ENCODE measurements at places on chromosomes 4 and X.

DNA sequence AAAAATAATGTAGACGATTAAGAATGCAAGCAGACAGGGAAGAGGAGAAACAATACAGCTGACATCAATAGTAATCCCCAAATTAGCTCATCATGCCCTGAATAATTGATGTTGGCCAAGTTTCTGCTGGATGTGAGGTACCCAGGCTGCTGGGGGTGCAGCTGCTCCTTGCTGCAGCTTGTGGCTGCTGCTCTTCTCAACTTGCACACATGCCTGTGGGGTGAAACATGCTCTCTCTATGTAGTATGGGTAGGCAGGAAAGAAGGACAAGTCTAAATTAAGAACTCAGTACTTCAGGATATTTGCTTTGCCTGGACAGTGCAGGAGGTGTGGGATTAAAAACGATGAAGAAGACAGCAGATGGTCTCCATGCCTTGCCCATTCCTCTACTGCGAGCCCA lies 16.7 kb downstream of the EDA2R start:
- peak; percentile 48 for DNase-seq

DNA sequence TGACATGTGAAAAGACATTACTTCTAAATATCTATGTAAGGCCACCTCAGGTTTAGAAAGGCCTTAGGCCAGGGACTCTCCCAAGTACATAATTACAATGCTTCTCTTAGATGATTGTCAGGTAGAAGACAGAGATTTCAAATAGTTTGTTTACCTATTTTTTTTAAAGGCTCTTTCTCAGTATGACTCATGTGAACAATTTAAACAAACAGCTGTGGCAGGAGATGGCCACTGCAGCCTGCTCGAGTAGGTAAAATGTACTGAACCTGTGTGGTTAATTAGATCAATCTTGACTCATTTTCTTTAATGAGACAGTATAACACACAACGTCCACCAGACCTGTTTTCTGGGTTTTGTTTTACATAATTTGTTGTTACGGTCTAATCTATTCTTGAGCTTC lies 50.2 kb downstream of the LEF1 start:
- no peak for DNase-seq

- no peak for DNase-seq
Measured at GRCh38 chr4:142596595-142596994, 249.5 kb downstream of the INPP4B start.

- peak; percentile 14 for DNase-seq
Measured at GRCh38 chrX:11382930-11383329, 89.7 kb downstream of the AMELX start.

DNA sequence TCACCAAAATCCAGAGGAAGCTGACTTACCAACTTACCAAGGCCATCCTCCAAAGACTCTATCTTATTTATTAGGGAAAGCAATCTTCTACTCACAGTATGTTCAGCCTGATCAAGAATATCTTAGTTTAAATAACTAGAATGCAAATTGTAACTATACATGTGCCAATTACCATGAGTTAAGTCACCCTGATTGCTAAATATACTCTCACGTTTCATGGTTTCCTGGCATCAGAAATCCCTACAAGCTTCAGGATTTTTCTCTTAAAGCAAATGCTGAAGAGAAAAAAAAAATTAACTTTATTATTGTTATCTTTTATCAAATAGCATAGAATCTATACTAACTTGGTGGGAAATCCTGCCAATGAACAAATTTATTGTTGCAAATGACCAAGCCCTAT lies 63.0 kb upstream of the MXD4 start:
- peak; percentile 34 for DNase-seq

DNA sequence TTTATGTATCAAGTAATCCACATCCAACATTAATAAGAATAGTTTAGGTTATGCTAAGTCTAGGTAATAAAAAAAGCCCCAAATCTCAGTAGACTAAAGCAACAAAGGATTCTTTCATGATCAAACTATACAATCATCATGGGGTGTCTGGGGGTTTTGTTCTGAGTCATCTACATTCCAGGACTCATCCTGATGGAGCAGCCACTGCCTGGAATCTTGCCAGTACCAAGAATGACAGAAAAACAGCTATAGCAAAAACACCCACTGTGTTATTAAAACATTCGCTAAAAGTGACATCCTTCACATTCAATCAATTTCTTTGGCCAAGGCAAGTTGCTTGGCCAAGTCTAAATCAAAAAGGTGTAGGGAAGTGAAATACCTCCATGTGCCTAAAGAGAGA lies 3.9 kb upstream of the ARHGEF38 start:
- peak; percentile 21 for DNase-seq

GRCh38 chrX:40087425-40088298 lies 10.1 kb downstream of the BCOR start:
- DNase-seq = no peak

- DNase-seq = no peak
Measured at GRCh38 chrX:68915778-68916177, 87.0 kb downstream of the EFNB1 start.

DNA sequence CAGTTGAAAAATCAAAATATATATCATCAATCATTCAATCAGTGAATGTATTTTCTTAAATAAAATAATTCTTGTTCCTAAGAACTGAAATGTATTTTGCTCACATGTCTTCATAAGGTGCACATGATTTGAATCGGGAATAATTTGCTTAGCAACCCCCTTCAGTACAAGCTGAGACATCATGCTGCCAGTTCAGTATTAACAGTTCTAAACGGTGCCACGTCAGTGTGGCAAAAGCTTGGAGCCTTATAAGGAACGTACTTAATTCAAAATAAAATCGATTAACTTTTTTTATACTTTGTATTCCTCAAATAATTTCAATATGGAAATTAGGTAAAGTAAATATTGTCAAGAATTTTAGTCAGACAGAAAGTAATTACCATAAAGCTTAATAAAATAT lies 287.9 kb downstream of the CCSER1 start:
- DNase-seq = no peak

GRCh38 chr4:48296365-48296764 lies 26.7 kb upstream of the TEC start:
- peak; percentile 15 for DNase-seq

DNA sequence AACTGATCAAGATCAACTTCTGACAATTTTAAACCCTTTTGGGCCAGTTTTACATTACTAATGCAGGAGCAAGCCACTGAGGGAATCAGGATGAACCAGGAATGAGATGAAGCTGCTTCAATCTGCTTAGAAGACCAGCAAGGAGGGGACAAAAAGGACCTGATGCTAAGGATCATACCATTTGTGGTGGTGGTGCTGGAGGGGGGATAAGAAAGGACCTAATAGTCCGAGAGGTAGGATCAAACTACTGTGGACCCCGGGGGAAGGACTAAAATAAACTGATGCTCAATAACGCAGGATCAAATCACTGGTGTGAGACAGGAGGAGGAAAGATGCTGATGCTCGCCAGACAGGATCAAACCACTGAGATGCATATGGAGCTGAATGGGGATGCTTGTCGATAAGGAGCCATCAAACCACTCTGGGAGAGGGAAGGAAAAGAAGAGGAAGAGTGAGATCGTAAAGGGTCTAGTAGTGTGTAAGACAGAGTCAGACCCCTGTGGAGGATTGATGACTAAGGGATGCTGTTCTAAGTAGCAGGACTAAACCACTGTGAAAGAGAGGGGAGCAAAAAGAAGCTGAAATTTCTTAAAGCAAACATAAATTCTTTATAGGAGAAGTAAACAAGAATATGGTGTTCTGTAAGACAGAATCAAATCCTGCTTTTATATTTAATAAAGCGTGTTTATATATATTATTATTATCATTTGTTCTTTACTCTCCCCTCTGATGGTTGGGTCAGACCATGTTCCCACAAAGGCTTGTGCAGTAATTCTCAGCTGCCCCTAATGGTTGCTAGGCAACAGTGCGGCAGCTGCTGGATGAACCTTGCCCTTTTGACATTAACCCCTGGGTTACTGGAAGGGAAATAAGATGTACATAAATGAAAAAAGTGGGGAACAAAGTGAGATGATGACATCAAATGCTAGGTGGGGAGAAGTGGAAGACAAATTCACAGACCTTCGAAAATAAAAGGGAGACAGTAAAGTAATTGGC lies 432.5 kb upstream of the FGF16 start:
- no peak for DNase-seq

DNA sequence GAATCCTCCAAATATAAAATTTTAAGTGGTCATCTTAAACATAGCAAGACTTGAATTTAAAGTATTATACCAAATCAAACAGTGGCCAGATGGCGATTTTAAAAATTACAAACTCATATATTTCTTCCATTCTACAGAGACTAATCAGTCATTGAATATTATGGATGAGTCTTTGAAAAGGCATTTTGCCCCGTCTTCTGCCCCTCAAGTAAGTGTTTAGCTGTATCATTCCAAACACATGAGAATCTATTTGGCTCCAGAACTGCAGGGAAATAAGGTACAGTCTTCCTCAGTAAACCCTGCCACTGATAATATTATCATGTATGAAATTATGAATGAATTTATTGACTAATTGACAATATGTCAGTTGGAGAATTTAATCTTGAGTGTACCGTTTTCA lies 191.0 kb downstream of the SLC7A11 start:
- DNase-seq = peak; percentile 51

DNA sequence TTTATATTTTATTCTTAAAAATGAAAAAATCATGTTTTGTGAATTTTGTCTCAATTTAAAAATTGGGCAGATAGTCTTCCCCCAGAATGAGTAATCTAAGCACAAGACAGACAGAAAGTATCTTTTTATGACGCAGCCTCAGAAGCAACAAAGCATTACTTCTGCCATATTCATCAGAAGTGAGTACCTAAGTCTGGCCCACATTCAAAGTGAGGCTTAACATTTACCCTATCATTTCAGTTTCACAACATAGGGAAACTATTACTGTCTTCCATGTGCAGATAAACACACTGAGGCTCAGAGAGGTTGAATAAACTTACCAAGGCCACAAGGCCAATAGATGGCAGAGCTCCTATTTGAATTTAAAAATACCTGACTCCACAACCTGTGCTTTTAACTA lies 4.4 kb upstream of the PRDX4 start:
- peak; percentile 84 for DNase-seq

DNA sequence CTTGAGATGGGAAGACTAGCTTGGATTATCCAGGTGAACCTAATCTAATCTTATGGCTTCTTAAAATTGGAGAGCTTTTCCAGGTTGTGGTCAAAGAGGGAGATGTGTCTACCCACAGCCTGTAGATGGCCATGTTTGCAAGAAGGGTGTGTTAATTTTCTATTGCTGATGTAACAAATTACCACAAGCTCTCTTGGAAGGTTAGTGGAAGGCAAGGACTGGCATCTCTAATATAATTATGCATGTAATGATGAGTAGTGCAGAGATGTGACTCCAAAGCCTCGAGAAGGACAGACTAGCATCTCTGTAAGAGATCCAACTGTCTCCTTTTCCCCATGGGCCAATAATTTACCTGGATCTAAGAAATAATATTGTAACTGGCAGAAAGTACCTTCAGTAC lies 3.2 kb upstream of the ADH1B start:
- DNase-seq = peak; percentile 41

DNA sequence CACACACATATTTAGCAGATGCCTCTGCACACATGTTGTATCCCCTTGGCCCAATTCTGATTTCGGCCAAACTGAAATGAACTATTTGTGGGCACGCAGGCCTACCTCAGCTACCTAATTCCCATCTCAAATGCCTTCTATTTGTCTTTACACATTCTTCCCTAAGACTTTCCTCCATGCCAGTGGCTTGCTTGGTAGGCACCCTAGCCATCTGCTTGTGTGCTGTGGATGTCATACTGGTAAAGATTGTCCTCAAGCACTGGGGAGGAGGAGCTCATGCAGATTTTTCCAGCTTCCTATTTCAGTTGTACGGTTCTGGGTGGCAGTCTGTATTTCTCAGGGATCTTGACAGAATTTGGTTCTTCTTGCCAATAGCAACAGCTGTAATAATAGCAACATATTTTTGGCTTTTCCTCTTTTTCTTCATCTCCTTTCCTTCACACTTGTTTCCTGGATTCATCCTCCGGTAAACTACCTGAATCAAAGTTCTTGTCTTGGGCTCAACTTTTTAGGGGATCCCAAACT lies 514.3 kb downstream of the ADGRL3 start:
- no peak for DNase-seq

- DNase-seq = no peak
Measured at GRCh38 chr4:172978848-172979247, 189.8 kb upstream of the GALNT7 start.

- no peak for DNase-seq
Measured at GRCh38 chr4:84973856-84974255, 7.4 kb upstream of the WDFY3 start.

GRCh38 chrX:153423652-153424051 lies 12.4 kb downstream of the ZFP92 start:
- no peak for DNase-seq

DNA sequence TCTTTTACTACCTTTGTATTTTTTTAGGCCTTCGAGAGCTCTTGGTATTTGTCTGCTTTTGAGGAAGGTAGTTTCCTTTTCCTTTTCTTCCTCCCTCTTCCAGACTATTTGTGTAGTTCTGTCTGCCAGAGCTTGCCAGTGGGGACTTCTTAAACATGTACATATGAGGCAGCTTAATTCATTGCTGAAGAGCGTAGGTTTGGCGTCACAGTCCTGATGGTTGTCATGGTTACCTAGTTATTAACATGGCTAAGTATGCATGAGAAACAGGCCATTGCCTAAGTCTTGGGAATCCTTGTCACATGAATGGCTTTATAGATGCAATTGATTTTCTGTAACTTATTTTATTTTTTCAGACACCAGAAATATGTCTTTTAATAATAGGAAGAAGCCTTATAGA lies 48.5 kb upstream of the ARMCX2 start:
- peak; percentile 8 for DNase-seq

- DNase-seq = no peak
Measured at GRCh38 chrX:100098660-100099375, 311.3 kb downstream of the PCDH19 start.

- peak; percentile 47 for DNase-seq
Measured at GRCh38 chr4:128521648-128522111, 234.1 kb upstream of the PGRMC2 start.

DNA sequence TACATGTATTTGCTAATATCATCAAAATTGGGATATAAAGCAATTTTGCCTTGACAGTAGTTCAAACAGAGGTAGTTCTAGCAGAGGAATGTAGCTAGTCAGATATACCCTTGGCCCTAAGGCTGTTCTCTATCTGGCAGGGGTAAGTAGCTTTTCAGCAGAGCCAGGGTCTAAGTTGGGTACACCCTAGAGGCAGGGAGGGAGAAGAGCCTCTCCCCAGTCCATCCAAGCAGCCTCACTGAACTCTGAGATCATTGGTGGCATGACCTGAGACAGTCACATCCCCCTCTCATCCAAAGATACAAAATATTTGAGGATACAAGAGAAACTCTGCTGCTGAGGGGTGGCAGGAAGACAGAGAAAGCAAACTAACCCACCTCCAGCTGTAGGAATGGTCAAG lies 343.7 kb downstream of the DHX15 start:
- no peak for DNase-seq

DNA sequence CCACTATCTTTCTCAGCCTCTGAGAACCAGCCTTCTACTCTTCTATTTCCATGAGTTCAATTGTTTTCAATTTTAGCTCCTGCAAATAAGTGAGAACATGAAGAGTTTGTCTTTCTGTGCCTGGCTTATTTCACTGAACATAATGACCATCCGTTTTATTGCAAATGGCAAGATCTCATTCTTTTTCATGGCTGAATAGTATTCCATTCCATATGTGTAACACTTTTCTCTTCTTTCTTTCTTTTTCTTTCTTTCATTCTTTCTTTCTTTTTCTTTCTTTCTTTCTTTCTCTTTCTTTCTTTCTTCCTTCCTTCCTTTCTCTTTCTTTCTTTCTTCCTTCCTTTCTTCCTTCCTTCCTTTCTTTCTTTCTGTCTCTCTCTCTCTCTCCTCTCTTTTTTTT lies 228.7 kb downstream of the SHOX start:
- no peak for DNase-seq

- no peak for DNase-seq
Measured at GRCh38 chr4:145440292-145441007, 41.2 kb upstream of the SMAD1 start.

- DNase-seq = no peak
Measured at GRCh38 chr4:19809989-19810388, 441.7 kb upstream of the SLIT2 start.

Data from fibroblast of mammary gland (primary cell).